Sigmoid colon (tissue), 7 donors: ENCODE measurements at places on chromosomes 3 and 15. TPM values are rescaled to one million over a fixed set of nuclear protein-coding genes. Genes with fewer than 3 reads are reported as not detected.
A peak's percentile ranks its signal among the peaks of the same experiment; 100 is the strongest.

Gene TGM5
- not detected for total RNA-seq

Gene GATM
- total RNA-seq = 39.7 TPM

Gene CAMKV
- not detected for total RNA-seq

Gene MAP6D1
- total RNA-seq = not detected

Gene ZNF620
- 7.3 TPM for total RNA-seq

Gene GOLGA6B
- not detected for total RNA-seq

- no peak for DNase-seq
Measured at GRCh38 chr15:65285291-65286068, 1.2 kb downstream of the PARP16 start.

- DNase-seq = no peak
Measured at GRCh38 chr15:100433304-100433703, 91.5 kb upstream of the ADAMTS17 start.

DNA sequence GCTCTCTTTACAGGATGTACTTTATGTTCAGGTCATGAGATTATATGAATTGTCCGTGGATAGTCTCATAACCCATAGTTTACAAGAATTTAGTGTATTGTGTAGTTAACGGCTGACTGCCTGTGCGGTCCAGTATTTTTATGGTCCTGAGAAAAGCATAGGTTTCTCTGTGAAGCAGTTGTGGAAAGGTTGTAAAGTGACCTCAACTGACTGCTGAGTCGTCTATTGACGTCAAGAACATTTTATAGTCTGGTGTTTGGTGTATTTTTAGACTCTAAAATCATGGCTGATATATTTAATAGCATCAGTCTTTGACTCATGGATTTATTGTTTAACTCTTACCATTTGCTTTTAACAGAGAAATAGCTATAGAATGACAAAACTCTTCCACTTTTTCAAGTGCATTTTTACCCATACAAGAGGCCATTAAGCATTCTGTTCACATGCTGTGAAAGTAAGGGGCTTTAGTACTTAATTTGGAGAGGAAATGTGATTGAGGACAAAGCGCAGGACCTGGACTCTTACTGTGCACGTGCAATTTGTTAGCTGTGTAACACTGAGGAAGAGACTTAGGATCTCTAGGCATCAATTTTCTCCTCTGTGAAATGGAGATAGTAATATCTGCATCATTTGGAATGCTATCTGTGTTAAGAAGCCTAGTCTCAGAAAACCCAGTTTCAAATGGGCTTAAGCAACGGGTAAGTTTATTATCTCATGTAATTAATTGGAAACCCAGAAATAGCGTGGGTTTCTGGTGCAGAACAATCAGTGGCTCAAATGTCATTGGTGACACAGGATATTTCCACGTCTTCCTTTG, 240.8 kb downstream of the NFKBIZ start:
- no peak for DNase-seq

GRCh38 chr3:30612437-30613132, 6.2 kb downstream of the TGFBR2 start:
- no peak for DNase-seq

- DNase-seq = no peak
Measured at GRCh38 chr3:40913192-40913591, 286.1 kb upstream of the CTNNB1 start.

DNA sequence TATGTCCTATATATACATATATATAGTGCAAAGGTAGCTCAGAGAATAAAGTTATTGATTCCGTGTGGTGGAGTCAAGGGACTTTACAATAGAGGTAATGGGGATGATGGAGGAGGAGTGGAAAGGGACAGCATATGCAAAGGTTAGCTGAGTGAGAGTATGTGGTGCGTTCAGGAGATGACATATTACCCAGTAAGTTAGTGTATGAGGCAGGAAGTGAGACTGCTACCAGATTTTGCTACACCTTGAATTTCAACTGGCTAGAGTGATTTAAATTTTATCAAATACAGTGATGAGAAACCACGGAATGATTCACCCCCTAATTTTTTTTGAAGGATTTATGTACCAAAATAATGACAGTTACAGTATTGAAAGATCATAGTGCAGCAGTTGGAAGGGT, 2.8 kb downstream of the ACTL6A start:
- no peak for DNase-seq

DNA sequence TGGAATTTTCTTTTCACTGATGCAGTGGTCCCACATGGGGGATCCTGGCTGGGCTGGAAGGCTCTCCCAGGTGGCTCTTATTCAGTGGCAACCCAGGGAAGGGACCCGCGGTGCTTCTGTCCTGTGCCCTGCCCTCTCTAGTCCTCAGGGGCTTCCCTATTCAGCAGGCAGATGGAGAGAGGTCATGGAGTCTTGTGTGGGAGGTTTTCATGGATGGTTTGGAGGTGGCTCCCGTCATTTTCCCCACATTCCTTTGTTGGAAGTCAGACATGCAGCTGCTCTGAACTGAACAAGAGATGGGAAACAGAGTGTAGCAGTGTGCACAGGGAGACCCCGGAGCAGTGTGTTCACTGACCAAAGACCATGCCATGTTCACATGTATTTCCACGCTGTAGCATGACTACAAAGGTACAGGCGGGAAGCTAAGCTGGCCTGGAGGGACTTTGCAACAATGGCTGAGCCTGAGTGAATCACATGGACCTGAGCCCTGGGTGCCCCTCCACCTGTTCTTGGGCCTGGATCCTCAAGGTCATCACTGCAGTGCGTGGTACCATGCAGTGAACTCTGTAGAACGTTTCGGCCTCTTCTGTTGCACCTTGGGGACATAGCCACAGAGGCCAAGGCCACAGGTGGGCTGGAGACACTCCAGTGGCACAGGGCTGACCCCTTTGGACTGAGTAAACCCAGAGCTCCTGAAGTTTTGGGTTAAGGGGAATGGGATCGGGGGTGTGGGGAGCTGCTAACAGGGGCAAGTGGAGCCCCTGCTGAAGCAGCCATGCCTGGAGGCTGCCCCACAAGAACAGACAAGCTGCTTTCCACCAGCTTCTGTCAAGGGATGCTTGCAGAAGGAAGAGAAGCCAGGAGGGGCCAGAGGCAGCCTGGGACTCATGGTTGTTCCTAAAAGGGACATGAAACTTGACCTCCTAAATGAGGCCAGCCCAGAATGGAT, 123.0 kb downstream of the ASB7 start:
- no peak for DNase-seq

DNA sequence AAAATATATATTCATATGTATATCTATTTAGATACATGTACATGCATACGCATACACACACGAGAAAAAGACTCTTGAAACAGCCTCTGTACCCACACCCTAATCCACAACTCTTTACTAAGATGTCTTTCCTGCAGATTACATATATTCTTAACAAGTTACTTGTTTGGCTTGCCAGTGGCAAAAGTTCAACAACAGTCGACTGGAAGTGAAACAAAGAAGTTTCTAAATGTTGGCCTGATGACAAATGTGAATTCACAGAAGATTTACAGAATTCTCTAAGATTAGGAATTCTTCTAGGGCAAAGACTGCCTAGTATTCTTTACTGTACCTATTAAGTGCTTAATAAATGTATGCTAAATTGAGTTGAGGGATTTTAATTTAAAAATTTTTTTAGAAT, 116.8 kb downstream of the CDIN1 start:
- DNase-seq = no peak

- no peak for DNase-seq
Measured at GRCh38 chr3:72242326-72242725, 457.4 kb upstream of the PROK2 start.

DNA sequence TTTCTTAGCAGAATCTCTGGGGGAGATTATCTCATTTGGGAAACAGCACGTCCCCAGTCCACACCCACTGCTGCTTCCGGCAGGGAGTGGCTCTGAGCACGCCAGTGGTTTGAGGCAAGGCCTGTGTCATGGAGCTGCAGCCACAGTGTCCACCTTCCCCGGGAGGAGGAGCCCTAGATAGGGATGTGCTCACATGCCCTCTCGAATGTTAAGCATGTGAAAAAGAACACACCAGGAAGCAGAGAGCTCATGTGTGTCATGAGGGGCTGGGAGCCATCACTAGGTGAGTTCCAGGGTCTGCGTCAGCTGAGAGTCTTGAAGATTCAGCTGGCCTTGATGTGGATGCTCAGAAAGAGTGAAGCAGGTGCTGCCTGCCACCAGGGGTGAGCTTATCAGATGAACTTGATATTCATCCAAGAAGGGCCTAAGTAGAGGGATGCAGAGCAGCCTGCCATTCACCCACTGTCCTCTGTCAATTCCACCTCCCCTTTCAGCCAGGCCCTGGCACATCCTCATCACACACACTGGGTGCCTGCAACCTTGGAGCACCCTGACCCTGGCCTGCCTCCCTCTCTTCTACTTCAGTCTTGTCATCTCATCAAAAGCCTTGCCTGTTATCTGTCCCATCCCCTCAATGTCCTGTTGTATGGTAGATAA, 16.3 kb downstream of the ITGA11 start:
- DNase-seq = peak; percentile 74

- DNase-seq = no peak
Measured at GRCh38 chr3:1380926-1381646, 288.3 kb downstream of the CNTN6 start.

GRCh38 chr3:79140708-79141107, 627.1 kb downstream of the ROBO1 start:
- no peak for DNase-seq

- DNase-seq = peak; percentile 13
Measured at GRCh38 chr3:5002174-5002870, 23.1 kb downstream of the BHLHE40 start.
